ENCODE measurements at places on chromosomes 7 and 10.

GRCh38 chr7:150876817-150877526 is 24.7 kb downstream of the AOC1 start:
- no peak for DNase-seq

DNA sequence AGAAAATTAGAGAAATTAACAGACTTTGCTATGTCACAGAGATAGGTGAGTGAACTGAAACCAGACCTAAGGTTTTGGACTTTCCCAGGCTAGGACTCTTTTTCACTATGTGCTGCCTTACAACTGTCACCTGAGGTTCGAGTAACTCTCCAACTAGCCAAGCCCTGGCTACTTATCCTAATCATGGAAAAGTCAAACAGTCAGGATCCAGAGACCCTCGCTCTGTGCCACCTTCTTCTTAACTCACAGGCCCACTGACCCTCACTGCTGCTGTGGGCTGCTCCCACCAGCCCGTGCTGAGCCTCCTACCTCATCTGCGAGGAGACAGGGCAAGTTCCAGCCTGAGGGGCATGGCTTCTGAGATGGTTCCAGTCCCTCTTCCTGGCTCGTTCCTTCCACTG is 211.4 kb upstream of the KLF14 start:
- no peak for DNase-seq

DNA sequence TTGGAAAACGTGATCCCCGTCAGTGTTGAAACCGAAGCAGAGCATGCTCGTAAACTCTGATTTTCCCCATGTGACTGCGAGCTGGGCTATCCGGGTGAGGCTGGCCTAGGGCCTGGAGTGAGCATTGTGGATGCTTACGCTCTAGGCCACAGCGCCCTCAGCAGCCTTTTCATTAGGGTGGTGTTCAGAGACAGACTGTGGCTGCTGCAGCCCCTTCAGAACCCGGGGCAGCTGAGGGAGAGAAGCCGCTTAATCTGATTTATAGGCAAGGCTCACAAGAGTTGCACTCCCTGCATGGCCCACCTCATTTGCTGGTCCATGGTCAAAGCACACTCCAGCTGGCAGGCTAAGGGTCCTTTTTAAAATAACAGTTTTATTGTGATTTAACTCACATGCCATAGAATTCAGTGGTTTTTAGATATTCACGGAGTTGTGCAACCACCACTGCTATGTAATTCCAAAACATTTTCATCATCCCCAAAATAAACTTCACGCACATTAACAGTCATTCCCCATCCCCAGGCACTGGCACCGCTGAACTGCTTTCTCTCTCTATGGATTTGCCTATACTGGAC is 72.5 kb downstream of the SYPL1 start:
- no peak for DNase-seq

GRCh38 chr7:28520074-28521015 is 108.0 kb downstream of the CREB5 start:
- DNase-seq: no peak

DNA sequence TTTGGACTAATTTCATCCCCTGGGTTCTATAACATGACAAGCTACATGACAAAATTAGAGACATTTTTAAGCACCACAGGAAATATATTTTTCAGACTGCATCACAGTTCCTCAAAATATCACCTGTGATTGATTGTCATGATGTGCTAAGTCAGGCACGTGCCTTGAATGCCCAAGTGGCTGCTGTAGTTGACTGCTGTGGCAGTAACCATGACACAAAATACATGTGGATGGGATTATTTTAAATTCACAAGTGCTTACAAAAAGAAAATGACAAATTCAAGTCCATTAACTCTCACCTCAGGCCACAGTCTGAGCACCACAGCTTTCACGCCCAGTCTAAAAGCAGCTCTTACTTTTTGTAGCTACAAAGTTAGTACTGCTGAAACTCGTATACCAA is 45.5 kb downstream of the TNPO3 start:
- DNase-seq: no peak

Measured in T1000 (cell line).